ENCODE measurements at places on chromosomes 5 and 9. TPM values are rescaled to one million over a fixed set of nuclear protein-coding genes. Genes with fewer than 3 reads are reported as not detected.

Gene OTP
- not detected for polyA plus RNA-seq

Gene FOXI1
- not detected for polyA plus RNA-seq

Gene DMRTA1
- polyA plus RNA-seq, result not detected

Gene FOXD4
- not detected for polyA plus RNA-seq

Gene C5orf52
- not detected for polyA plus RNA-seq

Gene NXNL2
- not detected for polyA plus RNA-seq

Gene SPOCK1
- not detected for polyA plus RNA-seq

Gene TAF11L5
- not detected for polyA plus RNA-seq

Gene TMOD1
- 1.7 TPM for polyA plus RNA-seq

Gene NPR2
- polyA plus RNA-seq, result not detected

Gene SPARC
- polyA plus RNA-seq, result 34.4 TPM

Gene INSYN2B
- 0.40 TPM for polyA plus RNA-seq

Gene RGS7BP
- polyA plus RNA-seq, result not detected

Gene FAM153A
- not detected for polyA plus RNA-seq

Gene SGTB
- polyA plus RNA-seq, result 1.7 TPM

Gene CSNK1A1
- polyA plus RNA-seq, result 146 TPM

Gene FSTL4
- polyA plus RNA-seq, result not detected

Gene OCLN
- polyA plus RNA-seq, result 0.08 TPM

Gene C9
- polyA plus RNA-seq, result not detected

Gene SARDH
- polyA plus RNA-seq, result 6.8 TPM

Gene PTGR1
- not detected for polyA plus RNA-seq

Gene TXNDC15
- polyA plus RNA-seq, result 25.3 TPM

Gene PITX1
- not detected for polyA plus RNA-seq

Gene SLC6A19
- polyA plus RNA-seq, result not detected

Gene ALDH7A1
- 1.4 TPM for polyA plus RNA-seq

Gene CARTPT
- polyA plus RNA-seq, result not detected

Gene CCDC192
- not detected for polyA plus RNA-seq

Gene HAVCR1
- 0.59 TPM for polyA plus RNA-seq

Gene FAM78A
- 5.0 TPM for polyA plus RNA-seq

Gene GDNF
- polyA plus RNA-seq, result not detected

Gene TMEM174
- polyA plus RNA-seq, result not detected

Gene TIFAB
- 0.07 TPM for polyA plus RNA-seq

Gene NR5A1
- not detected for polyA plus RNA-seq

Gene POLR3G
- 1.5 TPM for polyA plus RNA-seq

Gene GMCL2
- polyA plus RNA-seq, result not detected

Gene TTC23L
- not detected for polyA plus RNA-seq

Gene SOX30
- polyA plus RNA-seq, result 0.35 TPM

Gene PAEP
- polyA plus RNA-seq, result not detected

Gene ITK
- 71.9 TPM for polyA plus RNA-seq

Gene ZNF367
- polyA plus RNA-seq, result 1.0 TPM

Gene MED22
- polyA plus RNA-seq, result 7.0 TPM

Gene OR1J2
- polyA plus RNA-seq, result not detected

Gene TNIP1
- 21.8 TPM for polyA plus RNA-seq

Gene IGFBPL1
- polyA plus RNA-seq, result not detected

Gene HNRNPK
- polyA plus RNA-seq, result 752 TPM

Gene HMCN2
- not detected for polyA plus RNA-seq

Gene STK32A
- not detected for polyA plus RNA-seq

Gene PCDH1
- 21.8 TPM for polyA plus RNA-seq

Gene CD180
- 1.7 TPM for polyA plus RNA-seq

Gene CFAP157
- 0.24 TPM for polyA plus RNA-seq

Gene NDUFA8
- polyA plus RNA-seq, result 79.3 TPM

Gene NANS
- 41.8 TPM for polyA plus RNA-seq

Gene SLC27A6
- polyA plus RNA-seq, result not detected

Data from immature natural killer cell (primary cell).